Motor neuron (in vitro differentiated cells): ENCODE measurements at places on chromosomes 13 and 19. TPM values are rescaled to one million over a fixed set of nuclear protein-coding genes. Genes with fewer than 3 reads are reported as not detected.

Gene KIR2DL1
- total RNA-seq, result not detected in 2 replicates

Gene SLC39A3
- total RNA-seq, result 18.9 and 20.7 TPM in 2 replicates

Gene MEDAG
- 6.8 and 8.6 TPM in 2 replicates for total RNA-seq

GRCh38 chr19:15141143-15141542, 33.9 kb downstream of the SYDE1 start:
- no peak for ATAC-seq

Gene DLL3
- total RNA-seq, result 0.53 and 0.66 TPM in 2 replicates
